ENCODE measurements at places on chromosomes 7 and 10.

- DNase-seq = no peak
Observed at GRCh38 chr10:48701139-48701901, 16.6 kb downstream of the WDFY4 start.

DNA sequence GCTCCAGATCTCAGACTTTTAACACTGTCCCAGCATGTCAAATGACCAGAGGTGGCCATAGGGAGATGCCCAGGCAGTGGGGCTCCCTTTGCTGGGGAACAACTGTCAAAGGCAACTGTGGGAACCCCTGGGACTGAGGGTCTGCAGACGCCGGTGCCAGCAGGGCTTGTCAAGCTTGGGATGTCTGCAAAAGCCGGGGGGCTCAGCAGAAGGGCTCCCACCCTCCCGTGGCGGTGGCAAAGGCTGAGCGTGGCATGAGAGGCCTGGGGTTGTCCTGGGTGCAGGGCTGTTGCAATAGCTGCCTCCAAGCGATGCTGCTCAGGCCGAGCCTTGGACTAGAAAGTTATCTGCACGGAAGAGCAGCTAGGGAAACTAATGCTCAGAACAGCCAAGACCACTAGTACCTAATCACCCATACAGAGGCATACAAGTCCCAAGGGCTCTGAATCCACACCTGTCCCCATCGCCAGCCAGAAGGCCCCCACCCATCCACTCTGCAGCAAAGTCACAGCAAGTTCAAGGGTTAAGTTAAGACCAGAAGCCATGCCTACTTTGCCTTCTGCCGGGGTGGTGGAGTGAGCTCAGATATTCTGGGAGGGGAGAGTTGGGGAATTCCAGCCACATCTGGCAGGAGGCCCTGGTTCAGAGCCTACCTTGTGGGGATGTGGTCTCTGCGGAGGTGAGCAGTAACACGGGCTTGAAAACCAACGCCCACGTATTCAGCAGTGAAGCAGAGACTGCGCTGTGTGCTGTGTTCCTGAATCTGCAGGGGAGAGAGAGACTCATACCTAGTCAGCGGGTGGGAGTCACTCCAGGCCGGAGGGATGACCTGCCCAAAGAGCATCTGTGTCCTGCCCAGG lies 4.6 kb downstream of the SH2B2 start:
- no peak for DNase-seq

DNA sequence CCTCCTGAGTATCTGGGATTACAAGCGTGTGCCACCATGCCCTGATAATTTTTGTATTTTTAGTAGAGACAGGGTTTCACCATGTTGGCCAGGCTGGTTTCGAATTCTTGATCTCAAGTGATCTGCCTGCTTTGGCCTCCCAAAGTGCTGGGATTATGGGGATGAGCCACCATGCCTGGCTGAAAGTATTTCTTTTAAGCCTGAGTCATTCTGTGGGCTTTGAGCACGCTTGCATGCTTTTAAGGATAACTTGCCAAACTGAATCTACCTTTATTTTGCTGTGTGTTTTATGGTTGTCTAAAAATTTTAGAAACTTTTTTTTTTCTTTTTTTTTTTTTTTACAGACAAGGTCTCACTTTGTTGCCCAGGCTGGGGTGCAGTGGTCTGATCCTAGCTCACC lies 33.2 kb downstream of the CNNM2 start:
- no peak for DNase-seq

DNA sequence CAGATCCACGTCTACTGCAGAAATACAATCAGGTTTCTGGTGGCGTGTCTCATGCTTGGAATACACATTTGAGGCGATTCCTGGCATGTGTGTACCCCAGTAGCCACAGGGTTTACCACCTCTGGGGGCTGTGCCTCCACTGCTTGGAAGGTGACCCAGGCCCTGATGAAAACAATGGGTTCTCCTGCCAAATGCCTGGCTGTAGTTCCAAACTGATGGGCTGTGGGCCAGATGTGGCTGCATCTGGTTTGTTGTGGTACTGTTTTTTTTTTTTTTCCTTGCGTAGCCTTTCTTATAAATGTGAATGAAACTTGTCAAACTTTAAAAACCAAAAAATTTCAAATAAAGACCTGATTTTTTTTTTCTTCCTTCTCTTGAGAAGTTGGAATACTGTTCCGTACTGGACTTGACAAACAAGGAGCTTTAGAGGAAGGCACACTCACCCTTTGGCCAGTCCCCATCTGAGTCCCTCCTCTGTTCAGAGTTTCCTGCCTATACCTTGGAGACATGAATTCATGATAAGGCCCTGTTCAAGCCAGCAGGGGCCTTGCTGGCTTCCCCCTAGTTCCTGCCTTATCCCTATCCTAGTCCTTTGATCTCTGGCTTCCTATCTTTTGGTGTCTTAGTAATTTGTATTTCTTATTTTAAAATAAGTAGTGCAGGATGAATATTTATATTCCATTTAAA lies 217.1 kb downstream of the PHTF2 start:
- DNase-seq = no peak

DNA sequence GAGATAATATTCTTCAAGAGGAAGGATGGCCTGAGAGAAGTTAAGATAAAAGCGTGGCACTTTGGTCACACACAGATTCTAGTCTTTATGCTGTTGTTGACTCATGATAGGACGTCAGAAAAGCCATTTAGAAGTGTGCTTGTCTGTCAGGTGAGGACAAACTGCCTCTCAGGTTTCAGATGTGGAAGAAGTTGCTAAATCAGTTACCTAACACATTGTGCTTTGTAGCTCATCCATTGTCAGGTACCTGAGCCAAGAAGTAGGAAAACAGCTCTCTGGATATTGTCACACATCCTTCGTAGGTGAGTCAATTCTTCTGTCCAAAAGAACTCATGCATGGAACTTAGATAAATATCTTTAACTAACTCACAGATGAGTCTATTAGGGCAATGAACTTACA lies 49.5 kb upstream of the PHYHIPL start:
- no peak for DNase-seq

DNA sequence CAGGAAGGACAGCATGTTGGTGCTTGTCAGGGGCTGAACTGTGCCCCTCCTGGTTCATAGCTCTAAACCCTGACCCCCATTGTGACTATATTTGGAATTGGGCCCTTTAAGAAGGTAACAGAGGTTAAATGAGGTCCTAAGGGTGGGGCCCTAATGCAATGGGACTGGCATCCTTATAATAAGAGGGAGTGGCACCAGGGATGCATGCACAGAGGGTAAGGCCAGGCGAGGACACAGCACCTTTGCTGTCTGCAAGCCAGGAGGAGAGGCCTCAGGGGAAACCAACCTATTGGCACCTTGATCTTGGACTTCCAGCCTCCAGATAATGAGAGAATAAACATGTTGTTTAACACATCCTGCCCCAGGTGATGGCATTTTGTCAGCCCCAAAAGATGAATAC lies 61.3 kb upstream of the EBF3 start:
- no peak for DNase-seq
